ENCODE measurements at places on chromosomes 5 and 9.
A peak's percentile ranks its signal among the peaks of the same experiment; 100 is the strongest.

DNA sequence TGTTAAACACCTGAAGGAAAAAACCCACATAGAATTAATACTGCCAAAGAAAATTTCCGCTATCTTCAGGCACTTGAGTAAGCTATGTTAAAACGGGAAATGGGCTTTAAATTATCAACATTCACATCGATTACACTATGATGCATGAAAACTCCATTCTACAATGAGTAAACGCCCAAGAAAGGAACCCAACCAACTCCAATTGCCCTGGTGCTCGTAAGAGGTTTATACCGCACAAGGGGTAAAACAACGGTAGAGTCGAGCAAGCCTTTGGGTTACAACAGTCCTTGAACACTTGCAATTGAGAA lies 1.0 kb downstream of the AGTPBP1 start:
- no peak for DNase-seq

GRCh38 chr5:50575740-50576139 lies 90.7 kb upstream of the PARP8 start:
- DNase-seq = no peak

DNA sequence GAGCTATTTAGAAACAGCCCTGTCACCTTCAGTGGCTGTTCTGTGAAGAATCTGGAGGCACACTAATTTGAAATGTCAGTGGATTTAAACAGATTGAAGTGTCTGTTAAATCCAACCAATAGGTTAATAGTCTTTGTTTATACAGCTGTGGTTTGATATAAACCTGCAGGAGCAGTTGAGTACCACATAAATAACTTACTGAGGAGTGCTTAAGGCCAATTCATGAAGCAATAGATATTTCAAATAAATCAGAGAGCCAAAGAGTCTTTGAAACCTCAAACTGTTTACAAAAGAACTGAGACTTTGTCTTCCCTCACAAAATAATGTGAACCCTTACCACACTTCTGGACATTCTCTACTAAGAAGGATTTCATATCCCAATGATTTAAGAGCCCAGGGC lies 111.9 kb downstream of the FEM1C start:
- DNase-seq = no peak

- DNase-seq = peak; percentile 54
Measured at GRCh38 chr9:19922476-19923118, 133.8 kb upstream of the SLC24A2 start.

GRCh38 chr5:112270299-112271293 lies 148.5 kb downstream of the EPB41L4A start:
- no peak for DNase-seq

- no peak for DNase-seq
Measured at GRCh38 chr9:15203581-15203980, 103.4 kb downstream of the TTC39B start.

DNA sequence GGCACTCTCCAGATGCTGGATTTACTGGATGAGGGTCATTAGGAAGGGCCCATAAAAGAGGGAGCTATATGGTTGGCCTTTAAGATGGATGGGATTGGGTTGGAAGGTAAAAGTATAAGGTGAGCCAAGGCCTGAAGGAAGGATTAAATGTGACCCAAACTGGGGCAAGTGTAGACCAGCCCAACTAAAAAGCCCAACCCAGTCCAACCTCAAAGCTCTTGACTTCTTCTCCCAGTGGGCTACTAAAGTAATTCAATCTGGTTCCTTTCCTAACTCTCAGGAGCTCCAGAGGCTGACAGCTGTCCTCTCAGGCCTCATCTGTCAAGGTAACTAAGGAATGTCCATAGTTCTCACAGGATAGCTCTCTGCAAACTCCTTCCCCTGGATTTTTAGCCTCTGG lies 122.2 kb upstream of the EFNA5 start:
- DNase-seq = no peak
